ENCODE measurements at places on chromosomes 16 and 17. TPM values are rescaled to one million over a fixed set of nuclear protein-coding genes. Genes with fewer than 3 reads are reported as not detected.

GRCh38 chr16:51630076-51630475 lies 479.0 kb upstream of the SALL1 start:
- DNase-seq = no peak

DNA sequence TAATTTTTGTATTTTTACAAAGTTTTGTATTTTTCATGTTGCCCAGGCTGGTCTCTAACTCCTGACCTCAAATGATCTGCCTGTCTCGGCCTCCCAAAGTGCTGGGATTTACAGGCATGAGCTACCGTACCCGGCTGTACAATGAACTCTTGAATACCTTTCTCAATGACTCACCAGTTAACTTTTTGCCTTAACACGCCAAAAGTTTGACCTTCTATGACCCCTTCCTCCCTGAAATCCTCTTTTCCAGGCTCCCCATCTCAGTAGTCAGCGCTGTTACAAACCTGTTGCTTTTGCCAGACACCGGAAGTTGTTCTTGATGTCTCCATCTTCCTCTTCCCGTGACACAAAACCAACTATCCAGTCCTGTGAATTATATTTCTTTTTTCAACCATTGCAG lies 158.1 kb upstream of the ASIC2 start:
- no peak for DNase-seq

GRCh38 chr17:62963296-62963695 lies 2.7 kb upstream of the TANC2 start:
- DNase-seq = no peak

GRCh38 chr16:73427164-73427563 lies 379.2 kb upstream of the ZFHX3 start:
- no peak for DNase-seq

DNA sequence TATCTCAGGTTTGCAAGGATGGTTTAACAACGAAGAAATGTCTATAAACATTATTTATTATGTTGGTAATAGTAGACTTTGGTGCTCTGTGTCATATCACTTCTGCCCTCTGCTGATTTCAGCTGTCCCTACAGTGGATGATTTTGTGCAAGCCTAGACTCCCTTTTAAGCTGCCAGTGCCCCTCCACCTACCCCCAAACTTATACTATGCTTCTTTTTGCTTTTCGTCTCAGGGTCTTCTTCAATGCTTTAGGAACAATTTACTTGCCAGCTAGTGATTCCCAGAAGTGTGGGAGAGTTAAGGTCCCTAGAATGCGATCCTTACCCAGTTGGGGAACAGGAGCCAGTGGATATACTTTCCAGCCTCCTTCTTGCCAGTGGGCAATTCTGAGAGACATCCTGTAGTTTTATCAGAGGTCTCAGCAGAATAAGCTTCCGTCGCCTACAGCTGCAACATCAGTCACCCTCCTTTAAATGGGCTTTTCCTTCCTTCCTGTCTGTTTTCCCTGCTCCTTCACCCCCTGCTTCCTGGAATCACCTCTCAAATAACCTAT lies 4.1 kb downstream of the ICAM2 start:
- DNase-seq = no peak

- DNase-seq = no peak
These were observed 38.3 kb upstream of the AKTIP start for GRCh38 chr16:53541326-53541725.

DNA sequence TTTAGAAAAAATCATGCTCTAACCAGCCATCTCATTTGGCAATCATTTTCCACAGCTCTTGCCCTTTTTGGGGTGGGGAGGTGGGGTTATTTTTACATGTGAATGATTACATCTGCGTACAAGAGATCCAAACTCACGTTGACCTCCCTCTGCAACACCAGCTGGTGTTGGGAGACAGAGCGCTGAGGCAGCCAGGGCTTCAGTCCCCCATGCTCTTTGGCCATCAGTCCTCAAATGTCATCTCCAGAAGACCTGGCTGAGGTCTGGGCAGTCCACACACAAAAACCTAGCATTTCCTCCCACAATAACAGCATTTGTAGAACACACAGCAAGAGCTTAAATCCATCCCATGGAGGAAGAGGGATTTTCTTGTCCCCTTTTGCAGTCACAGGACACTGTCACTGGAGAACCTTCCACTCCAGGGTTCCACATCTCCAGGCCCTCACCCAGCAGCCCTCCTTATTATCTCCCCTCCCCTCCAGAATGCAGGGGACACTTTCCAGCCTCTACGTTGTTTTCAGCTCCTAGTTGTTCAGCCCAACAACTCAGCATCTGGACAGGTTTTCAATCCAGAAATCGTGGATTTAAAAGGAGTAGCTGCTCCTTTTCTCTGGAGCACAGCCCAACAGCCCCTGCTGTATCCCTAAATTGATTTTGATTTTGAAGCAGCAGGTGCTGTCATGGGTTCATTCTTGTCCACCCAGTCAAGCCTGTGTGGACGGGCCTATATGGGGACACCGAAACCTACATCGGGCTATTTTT lies 21.1 kb downstream of the MEOX1 start:
- no peak for DNase-seq

Gene PLCG2
- 55.6 TPM for polyA plus RNA-seq

Gene LAT
- 8.3 TPM for polyA plus RNA-seq

Gene ALOX15B
- polyA plus RNA-seq = 0.15 TPM
